CD4-positive, alpha-beta T cell (primary cell): ENCODE measurements at places on chromosomes 4 and X. TPM values are rescaled to one million over a fixed set of nuclear protein-coding genes. Genes with fewer than 3 reads are reported as not detected.

The GPR82 gene
- total RNA-seq = not detected

GRCh38 chr4:7013175-7013574 is 30.0 kb upstream of the TADA2B start:
- no peaks in the 10 kb centered on the region for H3K27me3 ChIP-seq
- H3K27ac ChIP-seq = no peak overlapping the region
- no peaks in the 10 kb centered on the region for H3K4me1 ChIP-seq
- no peak for DNase-seq

- H3K27me3 ChIP-seq = no peaks in the 10 kb centered on the region
- peaks cover 9% of the 10 kb centered on the region for H3K4me1 ChIP-seq
- peak; percentile 21 for DNase-seq
Measured at GRCh38 chrX:15497865-15498264, 2.7 kb upstream of the BMX start.

DNA sequence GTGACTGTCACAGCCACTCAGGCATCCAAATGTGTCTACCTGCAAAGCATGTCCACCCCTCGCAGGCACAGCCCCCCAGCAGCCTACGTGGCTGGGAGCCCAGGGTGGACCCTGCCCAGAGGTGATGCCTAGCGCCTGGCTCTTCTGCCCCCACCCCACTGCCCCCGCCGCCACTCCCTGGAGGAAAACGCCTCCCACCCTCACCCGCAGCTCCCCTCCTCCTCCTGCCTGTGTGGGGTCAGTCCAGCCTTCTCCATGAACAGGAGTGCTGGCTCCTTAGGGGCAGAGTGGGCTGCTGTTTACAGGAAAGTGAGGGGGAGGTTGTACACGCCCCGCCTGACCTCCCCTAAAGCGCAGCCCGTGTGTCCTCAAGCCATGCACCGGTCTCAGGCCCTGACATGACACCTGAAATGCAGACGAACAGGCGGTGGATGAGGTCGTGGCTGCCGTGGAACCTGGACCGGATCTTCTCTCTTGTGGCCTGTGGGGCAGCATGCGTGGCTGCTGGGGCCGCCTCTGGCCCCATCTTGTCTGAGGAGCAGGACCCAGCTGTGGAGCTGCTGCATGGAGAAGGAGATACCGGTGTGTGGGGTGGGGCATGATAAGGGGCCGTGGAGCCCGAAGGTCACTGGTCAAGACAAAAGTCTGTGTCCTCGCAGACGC is 11.9 kb upstream of the MXD4 start:
- no peak overlapping the region for H3K27ac ChIP-seq
- DNase-seq = no peak
- H3K4me1 ChIP-seq = no peaks in the 10 kb centered on the region
- no peaks in the 10 kb centered on the region for H3K27me3 ChIP-seq
- no peak overlapping the region for H3K4me3 ChIP-seq
- H3K36me3 ChIP-seq = peaks cover 2% of the 10 kb centered on the region

- no peaks in the 10 kb centered on the region for H3K36me3 ChIP-seq
- H3K4me1 ChIP-seq = no peaks in the 10 kb centered on the region
- H3K27ac ChIP-seq = no peak overlapping the region
- H3K4me3 ChIP-seq = no peak overlapping the region
Measured at GRCh38 chrX:15055146-15055930, 182.1 kb downstream of the MOSPD2 start.

GRCh38 chr4:74190919-74191397 is 33.0 kb downstream of the MTHFD2L start:
- H3K36me3 ChIP-seq = no peaks in the 10 kb centered on the region
- no peaks in the 10 kb centered on the region for H3K27me3 ChIP-seq
- no peak overlapping the region for H3K4me3 ChIP-seq
- no peaks in the 10 kb centered on the region for H3K4me1 ChIP-seq
- H3K27ac ChIP-seq = no peak overlapping the region
